ENCODE measurements at places on chromosomes 1 and 21.

GRCh38 chr1:178706432-178706831, 18.6 kb upstream of the RALGPS2 start:
- no peak for DNase-seq

GRCh38 chr1:216500273-216500967, 77.2 kb upstream of the USH2A start:
- DNase-seq, result no peak

DNA sequence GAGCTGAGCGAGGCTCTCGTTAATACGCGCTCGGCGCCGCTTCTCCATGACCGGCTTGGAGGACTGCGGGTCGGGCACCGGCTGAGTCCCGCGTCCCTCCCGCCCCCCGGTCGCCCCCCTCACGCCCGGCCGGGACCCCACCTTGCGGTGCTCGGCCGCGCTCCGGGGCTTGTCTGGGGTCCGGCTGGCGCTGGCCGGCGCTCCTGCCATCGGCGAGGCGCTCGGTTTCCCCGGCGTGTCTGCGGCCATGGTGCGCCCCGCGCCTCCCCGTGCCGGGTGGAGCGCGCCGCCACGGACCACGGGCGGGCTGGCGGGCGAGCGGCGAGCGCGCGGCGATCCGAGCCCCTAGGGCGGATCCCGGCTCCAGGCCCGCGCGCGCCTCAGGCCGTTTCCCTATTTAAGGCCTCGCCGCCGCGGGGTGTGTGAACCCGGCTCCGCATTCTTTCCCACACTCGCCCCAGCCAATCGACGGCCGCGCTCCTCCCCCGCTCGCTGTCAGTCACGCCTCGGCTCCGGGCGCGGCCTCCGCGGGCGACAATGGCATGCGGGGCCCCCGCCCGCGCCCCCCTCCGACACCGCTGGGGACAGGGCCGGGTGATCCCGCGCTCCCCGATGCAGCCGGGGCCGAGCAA, at the start of gene HES4:
TSS of gene HES4 (minus strand) at position 373 of the 632 bp plus-strand sequence. CDS start at position 249, 124 bp downstream.
- DNase-seq, result peak; percentile 74

GRCh38 chr1:159763686-159764085, 17.1 kb upstream of the DUSP23 start:
- no peak for DNase-seq

DNA sequence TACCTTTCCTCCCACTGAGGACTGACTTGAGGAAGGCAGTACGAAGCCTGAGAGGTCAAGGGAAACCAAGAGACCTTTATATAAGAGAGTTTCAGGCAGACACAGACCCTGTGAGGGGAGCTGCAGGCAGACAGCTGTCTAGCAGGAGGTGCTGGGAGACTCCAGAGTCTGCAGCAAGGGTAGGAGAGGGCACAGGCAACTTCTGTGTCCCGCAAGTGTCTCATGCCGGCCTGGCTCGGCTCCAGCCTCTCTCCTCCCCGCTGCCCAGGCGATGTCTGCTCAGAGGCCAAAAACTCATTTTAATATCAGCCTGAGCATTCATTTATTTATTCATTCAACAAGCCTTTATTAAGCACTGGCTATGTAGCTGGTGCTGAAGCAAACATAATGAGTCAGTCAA, 83.0 kb downstream of the KIRREL1 start:
- no peak for DNase-seq
